ELR (cell line): ENCODE measurements at places on chromosomes 13 and 19.

- DNase-seq = peak; percentile 88
Observed at GRCh38 chr19:40588110-40588854, 11.6 kb downstream of the SHKBP1 start.

- DNase-seq = no peak
Observed at GRCh38 chr13:21894703-21895699, 224.1 kb downstream of the FGF9 start.

GRCh38 chr19:47229676-47230053, 1.3 kb downstream of the BBC3 start:
- DNase-seq = peak; percentile 24

DNA sequence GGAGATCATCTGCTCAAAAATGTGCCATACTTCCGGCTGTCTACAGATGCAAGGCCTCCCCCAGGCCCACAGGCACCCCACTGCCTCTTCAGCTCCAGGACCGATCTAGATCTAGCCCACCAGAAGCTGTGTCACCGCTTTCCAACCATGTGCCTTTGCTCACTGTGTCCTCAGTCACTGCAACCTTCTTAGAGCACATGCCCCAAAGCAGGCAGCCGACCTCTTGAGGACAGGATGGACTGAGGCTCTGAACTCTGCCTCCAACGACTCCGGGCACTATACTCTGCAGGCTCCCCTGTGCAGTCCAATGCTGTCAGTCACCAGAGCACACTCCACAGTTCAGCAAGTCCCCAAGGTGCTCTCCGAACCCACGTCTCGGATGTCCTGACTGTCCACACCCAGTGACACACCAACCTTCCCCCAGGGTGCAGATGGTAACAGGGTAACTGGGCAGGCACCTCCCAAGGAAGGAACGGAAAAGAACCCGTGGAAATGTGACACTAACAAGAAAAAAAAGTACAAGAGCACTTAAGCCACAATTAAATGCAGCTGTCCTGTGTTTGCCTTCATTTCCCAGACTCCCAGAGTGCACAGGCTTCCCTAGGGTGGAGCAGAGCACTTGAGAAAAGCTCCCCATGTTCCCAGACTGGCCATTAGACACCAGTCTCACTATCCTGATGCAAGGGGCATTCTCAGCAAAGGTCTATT, 4.8 kb downstream of the STK24 start:
- peak; percentile 54 for DNase-seq

DNA sequence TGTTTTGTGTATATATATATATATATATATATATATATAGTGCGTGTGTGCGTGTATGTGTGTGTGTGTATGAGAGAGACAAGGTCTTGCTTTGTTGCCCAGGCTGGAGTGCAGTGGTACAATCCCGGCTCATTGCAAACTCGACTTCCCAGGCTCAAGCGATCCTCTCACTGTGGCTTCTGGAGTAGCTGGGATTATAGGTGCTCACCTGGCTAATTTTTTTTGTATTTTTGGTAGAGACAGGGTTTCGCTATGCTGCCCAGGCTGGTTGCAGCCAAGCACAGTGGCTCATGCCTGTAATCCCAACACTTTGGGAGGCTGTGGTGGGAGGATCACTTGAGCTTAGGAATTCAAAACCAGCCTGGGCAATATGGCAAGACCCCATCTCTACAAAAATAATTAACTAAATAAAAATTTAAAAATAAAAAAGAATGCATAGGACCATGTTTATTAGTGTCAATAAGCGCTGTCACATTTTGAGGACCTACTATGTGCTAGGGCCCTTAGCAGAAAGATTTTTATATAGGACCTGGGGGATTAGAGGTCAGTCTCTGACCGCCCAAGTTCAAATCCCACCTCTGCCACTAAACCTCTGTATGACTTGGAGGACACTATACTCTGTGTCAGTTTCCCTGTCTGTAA, 1.8 kb downstream of the PVR start:
- no peak for DNase-seq

DNA sequence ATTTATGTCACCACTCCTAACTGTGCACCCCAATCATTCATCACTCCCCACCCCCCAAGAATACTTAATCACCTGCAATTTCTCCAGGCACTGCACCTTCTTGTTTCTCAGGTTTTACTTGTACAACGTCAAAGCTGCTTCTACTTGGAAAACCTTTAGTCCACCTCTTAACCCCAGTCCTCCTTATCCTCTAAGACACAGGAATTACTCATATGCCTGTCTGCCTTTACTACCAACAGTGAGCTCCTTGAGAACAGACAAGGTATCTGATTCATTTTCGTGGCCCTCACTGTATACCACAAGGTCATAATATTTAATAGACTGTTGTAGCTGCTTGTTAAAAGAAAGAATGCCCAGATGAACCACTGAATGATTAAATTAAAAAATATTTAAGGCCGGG, 21.0 kb upstream of the NDFIP2 start:
- peak; percentile 58 for DNase-seq

DNA sequence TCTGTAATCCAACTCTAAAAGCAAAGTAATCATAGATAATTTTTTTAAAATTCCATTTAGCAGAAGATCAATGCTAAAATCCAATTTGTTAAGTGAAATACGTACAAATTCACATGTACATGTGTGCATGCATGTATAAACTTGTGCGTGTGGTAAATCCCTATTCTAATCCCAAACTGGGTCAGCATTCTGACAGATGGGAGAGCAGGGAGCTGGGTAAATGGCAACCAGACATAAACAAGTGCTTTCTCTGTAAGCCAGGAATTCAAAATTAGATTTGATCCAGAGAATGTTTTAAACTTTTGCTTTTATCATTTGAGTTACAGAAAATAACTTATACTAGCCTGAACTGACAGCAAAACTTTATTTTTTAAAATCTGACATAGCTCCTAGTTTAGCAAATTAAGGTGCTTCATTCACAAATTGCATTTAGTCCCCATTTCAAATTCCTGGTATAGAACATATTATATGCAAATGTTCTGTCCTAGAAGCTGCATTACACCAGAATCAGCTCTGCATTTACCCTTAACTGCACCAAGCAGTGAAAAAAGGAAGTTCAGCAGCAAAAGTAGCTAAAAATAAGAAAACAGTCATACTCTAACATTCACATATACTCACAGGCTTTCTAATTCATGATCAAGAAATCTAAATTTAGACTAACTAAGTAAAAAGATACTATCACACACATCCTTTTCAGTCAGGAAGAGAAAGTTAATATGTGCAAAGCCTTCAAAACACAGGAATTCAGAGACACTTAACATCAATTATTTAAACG, 32.6 kb downstream of the UBL3 start:
- no peak for DNase-seq

DNA sequence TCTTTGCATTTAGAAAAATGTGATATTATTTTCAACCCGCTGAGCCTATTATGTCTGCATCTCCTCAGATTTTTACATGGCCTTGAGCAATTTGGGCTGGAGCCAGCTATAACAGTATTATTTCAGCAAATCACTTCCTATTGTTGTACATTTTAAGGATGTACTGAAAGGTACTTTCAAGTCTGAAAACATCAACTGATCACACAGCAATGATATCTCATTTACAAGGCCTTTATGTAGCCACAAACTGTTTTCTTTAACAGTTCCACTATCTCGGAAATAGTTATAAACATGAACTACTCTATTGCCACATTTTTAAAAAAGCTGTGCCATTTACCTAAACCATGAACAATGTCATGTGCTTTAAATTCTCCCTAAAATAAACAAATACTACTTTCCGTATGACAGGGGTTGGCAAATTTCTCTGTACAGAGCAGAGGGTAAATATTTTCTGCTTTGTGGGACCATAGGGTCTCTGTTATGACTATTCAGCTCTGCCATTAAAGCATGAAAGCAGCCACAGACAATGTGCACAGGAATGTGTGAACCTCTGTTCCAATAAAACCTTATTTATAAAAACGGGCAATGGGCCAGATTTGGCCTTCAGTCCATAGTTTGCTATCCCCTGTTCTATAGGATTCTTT, 560.4 kb downstream of the GPC6 start:
- DNase-seq = no peak

GRCh38 chr13:25574437-25575411, 202.9 kb downstream of the ATP8A2 start:
- peak; percentile 77 for DNase-seq

DNA sequence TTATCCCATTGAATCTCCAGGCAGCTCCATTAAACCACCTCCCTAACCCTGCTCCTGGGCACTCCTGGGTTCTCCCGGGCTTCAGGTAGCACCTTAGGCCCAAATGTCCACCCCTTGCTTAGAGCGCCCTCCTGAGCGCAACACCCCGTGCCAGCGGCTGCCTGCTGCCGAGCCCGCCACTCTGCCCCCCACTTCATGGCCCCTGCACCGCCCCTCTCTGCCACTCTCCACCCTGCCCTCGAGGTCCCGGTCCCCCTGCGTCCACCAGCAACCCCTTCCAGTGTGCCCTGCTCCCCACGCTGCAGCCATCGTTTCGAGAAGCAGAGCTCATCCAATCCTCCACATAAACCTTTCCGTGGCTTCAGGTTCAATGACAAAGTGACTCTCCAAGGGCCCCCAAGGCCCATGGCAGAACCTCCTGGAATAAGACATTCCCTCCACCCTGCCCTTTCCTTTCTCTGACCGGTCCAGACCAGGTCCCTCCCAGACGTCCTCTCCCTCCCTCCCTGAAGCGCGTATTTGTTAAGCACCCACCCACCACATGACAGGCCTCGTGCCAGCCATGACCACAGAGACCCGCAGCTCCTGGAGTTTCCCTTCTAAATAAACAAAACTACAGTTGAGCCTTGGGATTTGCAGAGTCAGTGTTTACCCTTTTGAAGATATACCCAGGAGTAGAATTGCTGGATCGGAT, 66.6 kb downstream of the ARHGEF18 start:
- DNase-seq = no peak

DNA sequence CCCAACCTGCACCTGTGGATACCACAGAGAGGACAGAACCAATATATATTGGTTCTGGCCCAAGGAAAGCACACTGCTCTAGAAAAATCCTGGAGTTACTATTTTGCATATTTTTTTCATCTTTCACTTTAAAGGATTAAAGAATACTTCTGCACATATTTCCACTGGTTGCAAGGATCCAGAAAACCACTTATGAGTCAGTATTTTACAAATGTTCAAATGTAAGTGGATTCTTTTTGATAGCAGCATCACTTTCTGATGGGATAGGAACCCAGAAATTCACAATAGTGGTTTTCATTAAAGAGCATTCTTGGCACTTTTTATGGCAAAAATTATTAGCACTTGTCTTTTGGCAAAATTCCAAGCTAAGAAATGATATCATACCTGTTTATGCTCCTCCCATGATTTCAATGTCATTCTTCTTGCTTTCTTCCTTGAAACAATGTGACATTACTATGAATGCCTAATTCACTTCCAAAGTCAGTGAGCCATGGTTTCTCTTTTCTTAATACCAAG, 38.2 kb downstream of the MZT1 start:
- DNase-seq = no peak

- DNase-seq = no peak
Observed at GRCh38 chr19:56720281-56720680, 48.7 kb upstream of the ZNF835 start.

DNA sequence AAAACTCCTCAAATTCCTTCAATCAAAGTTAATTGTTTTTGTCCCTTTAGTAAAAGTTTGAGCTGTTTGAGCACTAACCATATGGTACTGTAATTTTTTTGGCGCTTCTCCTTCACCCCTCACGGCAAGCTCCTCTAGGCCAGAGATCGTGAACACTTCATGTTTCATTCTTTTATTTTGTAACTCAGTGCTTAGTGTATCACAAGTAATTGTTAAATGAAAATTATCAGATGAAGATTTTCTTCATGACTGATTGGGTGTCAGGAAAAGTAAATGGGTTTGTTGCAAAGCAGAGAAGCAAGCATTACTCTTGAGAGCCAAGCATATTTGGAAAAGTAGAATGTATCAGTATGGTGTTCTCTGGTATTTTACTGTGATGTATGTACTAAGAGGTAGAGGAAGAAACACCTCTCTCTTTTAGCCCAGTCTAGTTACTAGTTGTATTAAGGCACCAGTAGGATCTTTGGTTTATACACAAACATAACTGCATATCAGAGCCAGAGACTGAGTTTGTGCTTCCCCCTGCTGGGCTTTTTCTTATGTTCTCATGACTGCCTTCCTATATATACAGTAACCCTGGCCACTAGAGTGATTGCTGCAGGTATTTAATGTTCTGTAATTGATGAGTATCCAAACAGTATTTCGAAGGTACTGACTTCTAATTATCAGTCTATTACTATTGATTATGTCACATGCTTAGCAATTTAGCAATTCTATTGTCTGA, 202.3 kb upstream of the KLHL1 start:
- DNase-seq = peak; percentile 51

DNA sequence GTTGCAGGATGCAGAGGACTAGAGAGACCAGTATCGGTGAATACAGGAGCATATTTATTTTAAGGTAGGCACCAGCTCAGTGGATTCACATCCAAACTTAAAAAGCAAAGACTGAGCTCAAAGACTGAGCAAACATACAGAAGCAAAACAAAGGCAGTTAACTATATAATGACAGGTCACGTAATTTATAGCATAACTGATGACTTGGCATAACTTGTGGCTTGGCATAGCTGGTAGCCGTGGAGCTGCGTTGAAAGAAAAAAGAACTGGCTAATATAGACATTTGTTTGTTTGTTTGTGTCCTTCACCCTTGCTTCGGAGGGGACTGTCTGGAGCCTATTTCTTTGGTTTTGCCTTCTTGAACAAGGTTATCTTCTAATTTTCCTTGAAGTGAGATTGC, 33.7 kb downstream of the ZNF493 start:
- DNase-seq = no peak

GRCh38 chr13:109785141-109785891, 1.1 kb downstream of the IRS2 start:
- DNase-seq = peak; percentile 67

DNA sequence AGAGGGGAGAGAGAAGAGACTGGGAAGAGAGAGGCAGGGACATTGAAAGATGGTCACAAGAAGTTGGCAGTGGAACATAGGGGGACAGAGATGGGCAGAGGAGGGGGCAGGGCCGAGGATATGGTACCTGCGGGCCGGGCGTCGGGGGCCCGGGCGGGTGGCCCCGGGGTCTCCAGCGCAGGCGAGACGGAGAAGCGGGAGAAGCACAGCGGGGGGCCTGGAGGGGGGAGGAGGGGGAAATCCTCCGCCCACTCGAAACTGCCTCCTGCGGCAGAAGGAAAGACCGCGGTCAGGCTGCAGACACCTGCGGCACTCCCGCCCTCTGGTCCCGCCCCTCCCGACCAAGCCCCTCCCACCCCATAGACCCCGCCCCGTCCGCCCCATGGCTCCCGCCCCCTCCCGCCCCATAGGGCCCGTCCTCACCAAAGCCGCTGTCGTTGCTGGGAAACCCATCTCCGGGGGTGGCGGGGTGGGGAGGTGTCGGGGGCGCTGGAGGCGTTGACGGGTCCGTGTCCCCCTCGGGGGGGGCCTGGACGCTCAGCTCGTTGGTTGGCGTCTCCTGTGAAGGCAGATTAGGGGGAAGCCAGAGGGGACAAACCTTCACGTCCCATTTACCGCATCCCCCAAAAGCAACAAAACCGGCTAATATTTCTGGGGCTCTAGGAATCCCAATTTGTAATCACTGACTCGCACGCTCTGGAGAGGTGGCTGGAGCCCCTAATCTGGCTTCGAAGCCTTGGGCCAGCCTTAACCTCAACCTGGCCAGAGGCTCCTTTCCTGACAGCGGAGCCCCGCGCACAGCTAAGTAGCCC, 20.4 kb downstream of the LMTK3 start:
- DNase-seq = peak; percentile 40
